ENCODE measurements at places on chromosomes 7 and 10.

GRCh38 chr7:104848138-104848990 lies 165.6 kb upstream of the KMT2E start:
- no peak for DNase-seq

DNA sequence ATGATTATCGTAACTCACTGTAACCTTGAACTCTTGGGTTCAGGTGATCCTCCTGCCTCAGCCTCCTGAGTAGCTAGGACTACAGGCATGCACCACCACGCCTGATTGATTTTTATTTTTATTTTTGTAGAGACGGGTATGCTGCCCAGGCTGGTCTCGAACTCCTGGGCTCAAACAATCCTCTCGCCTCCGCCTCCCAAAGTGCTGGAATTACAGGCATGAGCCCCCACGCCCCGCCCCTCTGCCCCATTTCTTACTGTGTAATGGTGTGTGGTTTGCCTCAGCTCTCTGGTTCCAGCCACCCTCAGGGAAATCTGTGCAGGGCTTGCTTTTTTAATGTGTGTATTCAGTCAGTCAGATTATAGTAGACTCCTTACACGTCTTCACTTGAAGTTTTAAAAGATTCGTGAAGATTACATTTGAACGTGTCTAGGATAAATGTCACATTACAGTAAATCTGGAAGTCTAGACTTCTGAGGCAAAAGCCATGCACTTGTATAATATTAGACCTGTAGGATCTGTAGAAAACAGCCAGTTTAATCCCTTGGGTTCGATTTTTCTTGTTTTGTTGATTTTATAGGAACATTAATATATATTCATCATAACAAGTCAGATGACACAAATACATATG lies 276.2 kb downstream of the CAMK1D start:
- no peak for DNase-seq

DNA sequence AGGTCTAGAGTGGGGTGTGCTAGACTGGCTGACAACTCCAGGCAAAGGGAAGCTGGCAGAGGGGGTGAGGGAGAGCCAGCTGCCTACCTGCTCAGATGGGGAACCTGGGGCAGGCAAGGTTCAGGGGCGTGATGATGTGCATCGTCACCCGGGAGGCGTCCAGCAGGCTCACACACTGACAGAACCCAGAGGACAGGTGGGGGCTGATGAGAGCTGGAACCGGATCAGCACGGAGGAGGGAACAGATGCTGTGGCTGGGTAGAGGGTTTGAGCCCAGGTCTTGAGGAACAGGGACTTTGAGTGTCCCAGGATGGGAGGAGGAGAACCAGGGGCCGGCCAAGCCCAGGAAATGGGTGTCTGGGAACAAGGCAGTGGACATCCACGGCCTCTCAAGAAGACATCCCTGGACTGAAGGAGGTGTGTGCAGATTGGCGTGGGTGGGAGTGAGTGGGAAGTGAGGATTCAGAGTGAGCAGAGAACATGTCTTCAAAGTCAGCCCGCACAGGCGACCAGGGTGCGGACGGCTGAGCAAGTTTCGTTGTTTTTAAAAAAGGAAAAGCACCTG lies 3.9 kb downstream of the RASGEF1A start:
- no peak for DNase-seq

DNA sequence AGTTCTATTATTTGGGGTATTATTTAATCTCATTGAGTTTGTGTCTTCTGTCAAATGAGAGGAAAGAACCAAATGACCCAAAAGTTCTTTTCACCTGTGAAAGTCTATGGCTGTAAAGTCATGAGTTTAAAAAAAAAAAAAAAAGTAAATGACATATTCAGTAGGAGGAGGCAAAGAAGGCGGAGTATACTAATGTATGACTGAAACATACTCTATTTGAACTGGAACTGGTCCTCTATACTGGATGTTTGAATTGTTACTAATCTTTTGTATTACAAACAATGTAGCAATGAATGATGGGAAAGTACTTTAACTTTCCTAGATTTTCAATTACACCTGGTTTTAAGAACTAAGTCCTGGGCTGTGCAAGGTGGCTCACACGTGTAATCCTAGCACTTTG lies 24.9 kb upstream of the GSAP start:
- DNase-seq, result no peak

DNA sequence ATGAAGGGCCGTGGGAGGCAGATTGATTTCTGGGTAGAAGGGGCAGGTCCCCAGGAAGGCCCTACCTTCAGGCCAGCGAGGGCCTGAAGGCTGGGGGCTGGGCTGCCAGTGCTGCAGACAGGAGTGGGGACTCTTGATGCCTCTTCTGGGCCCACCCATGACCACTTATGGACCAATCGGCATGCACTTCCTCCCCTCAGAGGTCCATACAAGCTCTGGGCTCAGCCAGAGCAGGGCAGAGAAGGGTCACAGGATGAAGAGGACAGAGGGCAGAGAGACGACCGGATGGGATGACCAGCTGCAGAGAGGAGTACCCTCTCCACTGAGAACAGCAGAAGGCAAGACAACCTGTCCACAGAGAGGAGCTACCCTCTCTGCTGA lies 120.1 kb downstream of the DYNC2I1 start:
- DNase-seq, result no peak

DNA sequence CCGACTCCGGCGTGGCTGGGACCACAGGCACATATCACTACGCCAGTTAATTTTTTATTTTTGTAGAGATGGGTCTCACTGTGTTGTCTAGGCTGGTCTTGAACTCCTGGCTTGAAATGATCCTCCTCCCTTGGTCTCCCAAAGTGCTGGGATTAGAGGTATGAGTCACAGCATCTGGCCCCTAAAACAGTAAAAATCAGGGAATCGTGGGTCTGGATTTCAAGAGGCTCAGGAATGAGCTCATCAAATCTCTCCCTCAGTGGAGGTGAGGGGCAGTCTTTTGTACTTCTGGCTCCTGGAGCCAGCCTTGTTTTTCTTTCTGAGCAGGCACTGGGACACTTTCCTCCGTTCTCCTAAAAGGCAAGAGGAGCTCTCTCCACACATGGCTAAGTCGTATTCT lies 32.1 kb upstream of the RHEB start:
- DNase-seq, result no peak

- no peak for DNase-seq
Measured at GRCh38 chr10:78414380-78414779, 380.7 kb downstream of the RPS24 start.

- no peak for DNase-seq
Measured at GRCh38 chr7:111077001-111077400, 13.9 kb upstream of the LRRN3 start.

DNA sequence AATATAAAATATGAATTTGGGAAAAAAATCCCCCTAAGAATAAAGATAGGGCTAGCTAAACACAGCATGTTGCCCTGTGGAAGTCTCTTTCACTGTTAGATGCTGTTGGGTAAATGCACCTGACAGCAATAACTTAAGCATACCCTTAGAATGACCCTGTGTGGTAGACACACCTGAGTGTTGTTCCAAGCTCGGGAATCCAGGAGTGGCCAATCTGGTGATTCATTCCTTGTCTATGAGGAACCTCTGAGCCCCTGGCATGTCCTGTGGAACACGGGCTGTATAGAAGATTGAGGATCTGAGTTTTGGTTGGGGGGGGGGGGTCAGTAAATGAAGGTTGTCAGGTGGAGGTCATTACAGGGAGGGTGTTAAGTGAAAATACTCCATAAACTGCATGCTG lies 730.0 kb upstream of the IGFBP3 start:
- DNase-seq, result no peak

GRCh38 chr10:100403734-100404133 lies 56.7 kb downstream of the SCD start:
- no peak for DNase-seq

DNA sequence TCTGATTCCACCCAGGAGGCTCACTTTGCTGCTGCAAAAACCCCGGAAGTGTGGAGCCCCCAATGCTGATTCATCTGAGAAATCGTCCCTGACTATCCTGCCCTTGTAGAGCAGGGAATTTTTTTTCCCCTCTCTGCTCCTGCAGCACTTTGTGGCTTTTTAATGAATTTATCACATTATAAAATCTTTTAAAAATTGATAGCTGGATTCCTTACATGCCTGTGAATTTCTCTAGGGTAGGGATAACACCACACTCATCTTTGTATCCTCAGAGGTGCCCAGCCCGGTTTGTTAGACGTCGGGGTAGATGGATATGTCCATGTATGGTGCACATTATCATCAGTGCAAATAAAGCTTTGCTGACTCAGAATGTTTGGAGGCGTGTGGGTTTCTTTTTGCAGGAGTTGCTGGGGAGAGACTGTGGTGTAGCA lies 185.7 kb downstream of the STK31 start:
- DNase-seq, result no peak

DNA sequence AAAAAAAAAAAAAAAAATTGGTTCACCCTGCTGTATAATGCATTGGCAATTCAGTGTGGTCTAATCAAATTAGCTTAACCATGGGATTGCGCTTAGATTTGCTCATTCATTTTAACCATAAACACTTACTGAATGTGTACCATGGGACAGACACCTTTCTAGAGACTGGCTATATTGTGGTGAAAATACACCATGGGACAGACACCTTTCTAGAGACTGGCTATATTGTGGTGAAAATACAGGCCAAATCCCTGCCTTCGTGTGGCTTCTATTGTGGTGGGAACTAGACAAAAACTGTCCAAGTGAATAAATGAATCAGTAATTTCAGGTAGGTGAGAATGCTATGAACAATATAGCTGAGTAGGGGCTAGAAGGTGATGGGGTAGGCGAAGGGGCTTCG lies 10.2 kb upstream of the REPIN1 start:
- DNase-seq, result no peak

DNA sequence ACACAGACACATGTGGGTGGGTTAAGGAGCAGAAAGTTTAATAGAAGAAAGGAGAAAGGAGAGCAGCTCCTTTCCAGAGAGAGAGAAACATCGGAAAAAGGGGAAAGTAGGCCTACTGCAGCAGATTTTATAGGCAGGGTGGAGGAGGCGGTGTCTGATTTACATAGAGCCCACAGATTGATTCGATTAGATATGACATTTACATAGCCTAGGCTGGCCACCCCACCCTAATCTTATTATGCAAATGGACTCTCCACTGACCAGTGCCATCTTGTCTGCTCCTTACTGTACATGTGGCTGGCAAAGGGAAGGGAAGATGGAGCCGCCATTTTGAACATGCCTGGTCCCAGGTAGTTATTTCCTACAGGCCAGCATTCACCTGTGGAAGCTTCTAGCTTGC lies 38.7 kb upstream of the SCIN start:
- DNase-seq, result no peak

DNA sequence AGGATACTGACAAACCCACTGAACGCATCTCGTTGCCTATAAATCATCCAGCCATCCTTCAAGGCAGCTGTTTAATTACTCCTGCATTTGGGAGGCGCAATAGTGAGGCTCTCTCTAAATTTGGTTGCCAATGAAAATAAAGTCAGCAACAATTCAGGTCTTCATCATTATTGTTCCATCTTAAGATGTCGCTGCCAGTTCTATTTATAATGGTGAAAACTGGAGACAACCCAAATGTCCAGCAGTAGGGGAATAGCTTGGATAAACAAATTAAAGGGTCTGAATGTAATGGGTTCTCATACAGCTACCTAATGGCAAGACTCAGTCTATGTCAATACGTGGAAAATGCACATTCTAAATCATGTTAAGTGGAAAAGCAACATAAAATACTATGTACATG lies 120.1 kb upstream of the PLXNA4 start:
- DNase-seq, result no peak

DNA sequence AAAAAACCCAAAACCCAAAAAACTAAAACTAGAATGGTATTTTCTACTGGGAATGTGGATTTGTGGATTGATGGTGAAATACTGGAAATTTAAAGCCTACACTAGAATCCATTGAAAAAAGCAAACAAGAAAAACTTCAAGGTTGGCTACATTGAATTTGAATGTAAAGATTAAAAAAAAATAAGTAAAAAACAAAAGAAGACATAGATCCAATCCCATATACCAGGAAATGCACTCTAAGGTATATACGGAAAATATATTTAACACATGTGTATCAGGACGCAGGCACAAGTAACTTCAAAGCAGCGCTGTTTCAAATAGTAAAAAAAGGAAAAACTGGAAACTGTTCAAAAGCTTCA lies 754 bp upstream of the BBS9 start:
- peak; percentile 23 for DNase-seq

GRCh38 chr10:78712147-78712546 lies 356.6 kb upstream of the ZMIZ1 start:
- DNase-seq, result no peak

DNA sequence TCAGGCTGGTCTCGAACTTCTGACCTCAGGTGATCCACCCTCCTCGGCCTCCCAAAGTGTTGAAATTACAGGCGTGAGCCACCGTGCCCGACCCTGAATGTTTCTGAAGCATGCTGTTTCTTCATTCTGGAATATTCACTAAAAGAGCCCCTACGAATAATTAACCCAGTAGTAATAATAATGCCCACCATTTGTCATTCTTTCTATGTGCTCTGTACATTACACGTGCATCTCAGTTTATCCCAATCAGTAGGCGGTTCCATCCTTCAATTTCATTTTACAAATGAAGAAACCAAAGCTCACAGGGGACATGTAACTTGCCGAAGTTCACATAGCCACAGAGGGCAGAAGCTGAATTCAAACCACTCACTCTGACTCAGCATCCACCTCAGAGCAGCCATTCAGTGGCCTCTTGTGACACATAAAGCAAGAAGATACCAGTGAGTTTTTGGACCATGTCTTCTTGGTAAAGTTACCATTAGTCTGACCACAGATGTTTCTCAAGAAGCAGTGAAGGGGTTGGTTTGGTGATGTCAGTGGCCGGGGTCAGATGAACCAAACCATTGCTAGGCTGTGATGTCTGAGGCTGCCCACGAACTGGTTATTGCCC lies 71.9 kb upstream of the DUSP5 start:
- DNase-seq, result no peak

GRCh38 chr10:124364674-124365073 lies 54.0 kb downstream of the OAT start:
- no peak for DNase-seq

DNA sequence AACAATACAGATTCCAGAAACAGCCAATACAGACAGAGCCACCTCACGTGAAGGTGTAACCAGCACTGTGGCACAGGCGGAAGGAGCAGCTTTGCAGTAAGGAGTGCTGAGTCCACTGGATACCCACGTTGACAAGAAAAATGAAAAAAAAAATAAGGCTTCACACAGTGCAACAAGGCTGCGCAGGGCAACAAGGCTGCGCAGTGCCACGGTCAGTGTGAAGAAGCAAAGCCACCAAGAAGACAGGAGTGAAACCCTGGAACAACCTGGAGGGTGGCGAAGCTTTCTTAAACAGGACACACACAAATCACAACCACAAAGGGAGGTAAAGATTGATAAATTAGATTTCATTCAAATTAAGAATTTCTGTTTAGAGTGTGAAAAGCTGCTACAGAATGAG lies 204.0 kb downstream of the MAD1L1 start:
- no peak for DNase-seq

GRCh38 chr10:36531621-36532020 lies 593.8 kb upstream of the ANKRD30A start:
- no peak for DNase-seq
